ENCODE measurements at places on chromosomes 1 and 21.

DNA sequence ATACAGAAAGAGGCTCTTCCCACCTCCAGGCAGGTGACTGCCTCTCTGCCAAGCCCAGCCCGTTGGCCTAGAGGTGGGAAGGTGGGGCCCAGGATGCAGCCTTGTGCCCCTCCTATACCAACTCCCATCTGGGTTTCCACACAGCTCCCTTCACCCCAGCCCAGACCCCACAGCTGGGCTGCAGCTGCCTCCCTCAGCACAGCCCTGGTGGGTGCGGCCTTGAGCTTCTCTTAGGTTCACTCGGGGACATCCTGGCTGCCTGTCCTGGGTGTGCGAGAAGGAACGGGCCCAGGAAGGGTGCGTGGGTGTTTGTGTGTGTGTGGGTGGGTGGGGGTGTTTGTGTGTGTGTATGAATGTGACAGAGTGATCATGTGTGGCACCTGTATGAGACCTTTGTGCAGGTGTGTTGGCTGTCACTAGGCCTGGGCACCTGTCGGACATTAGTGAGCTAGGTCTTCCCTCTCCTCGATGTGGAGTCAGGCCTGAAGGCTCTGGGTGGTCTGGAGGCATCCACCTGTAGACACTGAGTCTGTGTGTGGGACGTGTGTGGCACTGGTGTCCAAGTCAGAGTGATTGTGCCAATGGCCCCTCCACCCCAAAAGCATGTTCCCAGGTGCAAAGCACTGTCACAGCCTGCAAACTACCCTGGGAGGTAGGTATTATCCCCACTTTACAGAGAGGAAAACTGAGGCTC is 30.7 kb downstream of the FOXO6 start:
- DNase-seq: no peak

GRCh38 chr1:51961954-51962353 is 28.5 kb downstream of the RAB3B start:
- no peak for DNase-seq

- DNase-seq: no peak
Observed at GRCh38 chr1:232306269-232306961, 323.5 kb downstream of the SIPA1L2 start.

DNA sequence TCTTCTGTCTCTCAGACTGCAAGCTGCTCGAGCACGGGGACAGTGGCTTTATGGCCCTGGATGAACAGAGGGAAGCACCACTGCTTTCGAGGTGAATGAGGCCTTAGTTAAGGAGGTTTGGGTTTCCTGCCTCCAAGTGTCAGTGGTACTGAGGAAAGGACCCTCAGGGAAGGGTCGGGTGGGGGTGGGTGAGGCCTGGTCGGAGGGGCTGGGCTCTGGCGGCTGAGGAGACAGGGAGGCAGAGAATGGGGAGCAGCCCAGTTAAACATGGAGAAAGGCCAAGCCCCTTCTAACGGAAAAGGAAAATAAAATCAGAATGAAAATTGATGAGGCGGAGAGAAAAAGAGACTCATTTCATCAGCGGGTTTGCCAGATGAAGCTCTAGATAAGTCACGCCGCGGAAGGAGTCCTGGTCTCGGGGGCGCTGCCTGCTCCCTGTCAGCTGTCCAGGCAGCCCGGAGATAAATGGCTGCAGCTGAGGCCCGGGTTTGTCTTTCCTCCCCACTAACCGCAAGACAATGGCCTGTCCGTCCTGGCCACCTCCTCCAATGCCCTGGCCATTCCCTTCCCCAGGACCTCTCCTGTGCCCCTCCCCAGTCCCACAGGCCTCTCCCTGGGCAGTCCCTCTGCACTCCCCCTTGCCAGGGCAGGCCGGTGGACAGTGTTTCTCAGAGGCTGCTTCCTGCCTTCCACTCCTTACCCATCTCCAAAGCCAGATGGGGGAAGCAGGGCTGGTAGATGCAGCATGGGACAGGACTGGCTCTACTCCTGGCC is 55.2 kb downstream of the LRRN2 start:
- DNase-seq: no peak
